WTC11 (cell line): ENCODE measurements at places on chromosomes 16 and 17.

- peak; percentile 69 for DNase-seq
Measured at GRCh38 chr17:57875290-57876022, 25.6 kb upstream of the MRPS23 start.

DNA sequence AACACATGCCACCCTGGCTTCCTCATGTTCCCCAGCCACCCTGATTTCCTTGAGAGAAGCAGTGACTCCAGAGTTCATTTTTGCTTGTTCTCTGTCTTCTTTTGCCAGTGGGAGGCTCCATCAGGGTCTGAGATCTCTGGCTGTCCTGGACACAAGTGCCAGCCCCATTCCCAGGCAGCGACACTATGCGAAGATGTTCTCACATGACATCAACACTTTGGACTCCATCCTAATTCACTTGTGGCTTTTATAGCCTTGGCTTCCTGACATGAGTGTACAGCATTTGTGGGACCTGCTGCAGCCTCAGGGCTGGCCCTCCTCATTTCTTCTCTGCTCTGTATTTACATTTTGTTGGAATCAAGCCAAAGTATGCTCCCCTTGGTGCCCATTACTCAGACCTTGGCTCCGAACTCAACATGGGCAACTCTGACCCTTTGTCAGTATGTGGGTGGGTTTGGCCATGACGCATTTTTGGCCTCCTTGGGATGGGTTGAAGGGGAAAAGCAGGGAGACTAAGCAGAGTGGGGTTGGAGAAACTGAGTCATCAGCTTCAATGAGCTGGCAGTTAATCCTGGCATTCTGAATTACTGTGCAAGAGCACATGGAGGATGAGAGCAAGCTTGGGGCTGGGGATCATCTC lies 119.0 kb upstream of the EEF2KMT start:
- DNase-seq, result no peak

DNA sequence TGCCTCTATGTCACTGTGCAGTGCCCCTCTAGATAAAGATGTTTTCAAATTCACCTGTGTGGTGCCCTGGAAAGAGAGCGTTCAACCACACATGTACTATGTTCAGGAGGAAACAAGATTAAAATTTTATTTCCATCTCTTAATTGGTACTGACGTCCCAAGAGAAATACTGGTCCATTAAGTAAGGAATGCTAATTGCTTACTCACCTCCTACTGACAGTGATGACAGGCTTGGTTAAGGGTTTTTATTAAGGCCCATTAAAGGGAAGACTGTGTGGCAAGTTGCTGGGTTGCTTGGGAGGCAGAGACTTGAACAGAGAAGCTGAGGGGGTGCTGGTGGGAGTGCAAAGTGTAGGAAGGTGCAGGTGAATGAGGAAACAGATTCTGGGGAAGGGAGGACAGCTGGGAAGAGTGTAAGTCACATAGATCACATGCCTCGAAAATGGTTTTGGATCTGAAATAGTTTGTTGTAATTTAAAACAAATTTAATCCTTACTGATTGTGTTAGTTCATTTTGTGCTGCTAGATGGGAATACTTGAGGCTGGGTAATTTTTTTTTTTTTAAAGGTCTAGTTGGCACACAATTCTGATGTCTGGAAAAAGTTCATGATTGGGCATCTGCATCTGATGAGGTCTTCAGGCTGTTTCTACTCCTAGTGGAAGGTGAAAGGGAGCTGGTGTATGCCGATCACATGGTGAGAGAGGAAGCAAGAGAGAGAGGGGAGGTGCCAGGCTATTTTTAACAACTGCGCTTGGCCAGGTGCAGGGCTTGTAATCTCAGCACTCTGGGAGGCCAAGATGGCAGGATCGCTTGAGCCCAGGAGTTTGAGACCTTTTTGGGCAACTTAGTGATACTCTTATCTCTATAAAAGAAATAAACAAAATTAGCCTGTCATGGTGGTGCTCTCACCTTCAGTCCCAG lies 140.5 kb downstream of the CACNG3 start:
- DNase-seq, result no peak

DNA sequence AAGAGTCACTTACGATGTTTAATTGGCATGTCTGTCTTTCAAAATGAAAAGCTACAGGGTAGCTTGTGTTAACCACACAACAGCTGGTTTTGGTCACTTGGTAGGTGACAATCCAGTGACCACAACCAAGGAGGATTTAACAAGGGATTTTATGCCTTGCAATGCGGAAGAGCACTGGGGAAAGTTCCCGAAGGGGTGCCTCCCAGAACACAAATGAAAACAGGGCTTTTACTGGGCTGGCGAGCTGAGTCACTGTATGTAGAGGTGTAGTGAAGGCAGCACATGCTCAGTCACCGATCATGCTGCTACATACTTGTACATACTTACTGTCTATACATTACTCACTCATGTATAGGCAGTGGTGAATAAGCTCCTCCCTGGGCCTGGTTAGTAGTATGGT lies 483.5 kb downstream of the CDH13 start:
- no peak for DNase-seq

GRCh38 chr17:61729690-61730268 lies 133.5 kb downstream of the BRIP1 start:
- no peak for DNase-seq

- DNase-seq, result no peak
Measured at GRCh38 chr16:82653550-82654511, 27.1 kb downstream of the CDH13 start.

DNA sequence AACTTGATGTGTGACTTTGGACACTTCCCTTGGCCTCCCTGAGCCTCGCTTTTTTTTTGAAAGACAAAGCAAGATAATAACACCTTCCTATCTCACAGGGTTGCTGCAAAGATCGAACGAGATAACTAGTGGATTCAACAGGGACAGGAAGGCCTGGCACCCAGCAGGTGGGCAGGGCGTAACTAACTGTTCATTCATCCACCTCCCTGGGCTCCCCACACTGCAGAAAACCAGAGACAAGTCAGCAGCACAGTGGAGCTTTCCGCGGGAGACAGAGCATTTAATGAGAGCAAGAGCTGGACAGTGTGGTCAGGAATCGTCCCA lies 28.7 kb downstream of the SLC13A5 start:
- no peak for DNase-seq

GRCh38 chr16:49800876-49801275 lies 55.0 kb downstream of the ZNF423 start:
- no peak for DNase-seq

DNA sequence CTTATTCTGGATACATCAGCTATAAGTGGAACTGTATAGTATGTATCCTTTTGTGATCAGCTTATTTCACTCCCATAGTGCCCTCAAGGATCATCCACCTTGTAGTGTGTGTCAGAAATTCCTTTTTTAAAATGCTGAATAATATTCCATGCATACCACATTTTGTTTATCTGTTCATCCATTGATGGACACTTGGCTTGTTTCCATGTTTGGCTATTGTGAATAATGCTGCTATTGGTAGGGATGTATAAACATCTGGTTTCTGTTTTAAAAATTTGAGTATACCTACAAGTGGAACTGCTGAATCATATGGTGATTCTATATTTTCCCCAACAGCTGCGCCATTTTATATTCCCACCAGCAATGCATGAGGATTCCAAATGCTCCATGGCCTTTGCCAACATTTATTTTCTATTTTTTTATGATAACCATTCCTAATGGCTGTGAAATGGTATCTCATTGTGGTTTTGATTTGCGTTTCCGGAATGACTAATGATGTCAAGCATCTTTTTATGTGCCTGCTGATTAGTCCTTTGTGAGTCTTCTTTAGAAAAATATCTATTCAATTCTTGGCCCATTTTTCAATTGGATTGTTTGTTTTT lies 11.6 kb downstream of the RCVRN start:
- DNase-seq, result no peak

- DNase-seq, result peak; percentile 78
Measured at GRCh38 chr16:87324411-87325275, 7.5 kb upstream of the C16orf95 start.
